ENCODE measurements at places on chromosomes 2 and 18.

DNA sequence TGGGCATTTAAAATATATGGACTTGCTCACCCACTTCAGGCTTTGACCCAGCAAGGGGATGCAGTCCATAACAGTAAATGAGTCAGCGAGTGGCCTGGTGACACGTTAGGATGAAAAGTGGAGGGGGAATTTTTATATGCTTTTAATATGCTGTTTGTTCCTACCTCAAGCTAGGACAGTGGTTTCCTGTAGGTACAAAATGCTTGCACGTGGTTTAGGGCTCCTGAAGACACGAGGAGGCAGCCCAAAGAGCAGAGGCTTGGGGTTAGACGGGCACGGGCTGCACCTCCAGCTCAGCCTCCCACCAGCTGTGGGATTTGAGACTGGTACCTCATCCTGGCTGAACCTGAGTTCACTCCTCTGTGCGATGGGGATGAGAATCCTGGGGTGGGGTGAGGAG is 306.2 kb upstream of the CXCR4 start:
- DNase-seq, result no peak

DNA sequence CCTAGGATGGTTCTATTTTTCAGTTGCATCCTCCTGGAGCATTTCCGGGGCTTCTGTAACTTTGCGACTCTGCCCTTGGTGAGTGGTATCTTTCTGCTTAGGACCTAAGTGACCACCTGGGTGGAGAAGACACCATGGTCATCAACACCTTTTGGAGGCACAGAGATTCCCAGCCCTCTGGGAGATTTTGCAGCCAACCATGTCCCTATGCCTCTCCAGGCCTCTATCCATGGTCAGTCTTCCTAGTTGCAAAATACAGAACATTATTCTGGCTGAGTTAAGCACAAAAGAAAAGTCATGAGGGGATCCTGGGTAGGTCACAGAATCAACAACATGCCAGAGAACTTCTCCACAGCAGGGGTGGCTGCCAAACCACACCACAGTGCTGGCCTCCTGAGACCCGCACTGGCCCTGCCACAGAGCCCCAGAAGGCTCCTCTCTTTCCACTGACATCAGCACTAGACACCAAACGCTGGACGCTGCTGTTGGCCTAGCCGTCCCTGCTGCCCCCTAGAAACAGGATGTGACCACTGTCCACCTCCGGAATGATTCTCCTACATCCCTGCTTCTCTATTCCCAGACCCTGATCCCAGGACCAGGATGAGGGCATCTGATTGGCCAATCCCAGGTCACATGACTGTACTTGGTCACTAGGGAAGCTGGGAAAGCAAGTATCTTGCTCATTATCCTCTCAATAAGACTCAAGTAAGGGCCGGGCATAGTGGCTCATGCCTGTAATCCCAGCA is 47.7 kb downstream of the SMAD7 start:
- no peak for DNase-seq

DNA sequence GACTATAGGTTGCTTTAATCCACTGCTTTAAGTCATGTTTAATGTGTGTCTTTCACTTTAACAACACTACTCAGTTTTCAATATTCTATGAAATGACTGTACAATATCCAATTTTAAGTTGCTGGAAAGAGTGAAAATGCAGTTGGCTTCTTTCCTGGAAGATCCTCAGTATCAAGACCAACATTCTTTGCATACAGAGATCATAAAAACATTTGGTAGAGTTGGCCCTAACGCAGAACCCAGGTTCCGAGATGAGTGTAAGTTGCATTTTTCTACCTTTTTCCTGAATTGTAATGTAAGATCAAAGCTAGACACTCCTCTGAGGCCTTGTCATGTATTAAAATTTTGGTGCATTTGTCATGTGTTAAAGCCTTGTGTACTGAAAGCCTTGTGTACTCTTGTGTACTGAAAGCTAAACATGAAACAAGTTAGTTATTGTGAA is 42.9 kb upstream of the TNFRSF11A start:
- no peak for DNase-seq

DNA sequence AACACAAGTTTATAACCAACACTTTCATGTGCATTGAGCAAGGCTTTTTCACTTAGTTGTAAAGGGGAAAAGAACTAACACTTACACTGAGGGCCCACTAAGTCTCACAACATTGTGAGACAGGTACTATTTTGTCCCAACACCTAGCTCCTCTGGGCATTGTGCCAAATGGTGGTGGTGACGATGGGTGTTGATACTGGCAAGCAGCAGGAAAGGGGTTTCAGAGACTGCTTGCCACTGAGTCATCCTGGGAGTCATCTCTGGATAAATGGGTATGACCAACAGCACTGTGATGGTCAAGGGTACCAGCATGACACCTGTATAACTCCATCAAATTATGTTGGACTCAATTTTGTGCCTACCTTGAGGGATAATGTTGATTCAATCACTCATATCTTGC is 138.8 kb upstream of the ITGA6 start:
- DNase-seq, result no peak

GRCh38 chr18:6397931-6398566 is 16.7 kb downstream of the L3MBTL4 start:
- DNase-seq, result no peak

DNA sequence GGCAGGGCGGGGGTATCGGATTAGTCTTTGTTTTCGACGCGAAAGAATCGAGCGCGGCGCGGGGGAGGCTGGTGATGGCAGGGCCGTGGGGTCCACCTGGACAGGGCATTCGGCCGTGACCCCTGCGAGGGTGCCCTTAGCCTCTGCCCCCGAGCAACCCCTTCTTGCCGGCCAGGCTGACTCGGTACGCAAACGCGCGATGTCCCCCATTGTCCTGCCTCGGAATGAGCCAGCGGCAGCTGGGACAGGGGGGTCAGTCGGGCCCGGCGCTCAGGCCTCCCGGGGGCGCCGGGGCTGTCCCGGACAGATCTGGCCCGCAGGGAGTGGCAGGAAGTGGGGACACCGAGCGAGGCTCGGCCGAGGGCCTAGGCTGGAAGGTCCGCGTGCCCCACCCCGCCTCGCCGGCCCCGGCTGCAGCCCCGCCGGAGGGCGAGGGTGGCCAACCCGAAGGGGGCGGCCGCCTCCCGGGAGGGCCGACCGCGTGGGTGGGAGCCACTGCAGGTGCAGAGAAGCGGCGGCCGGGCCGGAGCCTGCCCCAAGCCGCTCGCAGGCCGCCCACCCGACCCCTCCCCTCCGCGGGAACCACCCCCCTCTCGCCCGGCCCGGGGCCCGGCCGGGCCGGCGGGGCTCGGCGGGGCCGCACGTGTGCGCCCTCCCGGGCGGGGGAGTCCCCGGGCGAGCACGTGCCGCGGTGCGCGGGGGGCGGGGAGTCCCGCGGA is at the start of gene TET3:
Gene TET3, plus strand, starts transcription at position 708 of the 719 bp plus-strand sequence. CDS start 1,494 bp downstream, outside the sequence.
- peak; percentile 37 for DNase-seq

DNA sequence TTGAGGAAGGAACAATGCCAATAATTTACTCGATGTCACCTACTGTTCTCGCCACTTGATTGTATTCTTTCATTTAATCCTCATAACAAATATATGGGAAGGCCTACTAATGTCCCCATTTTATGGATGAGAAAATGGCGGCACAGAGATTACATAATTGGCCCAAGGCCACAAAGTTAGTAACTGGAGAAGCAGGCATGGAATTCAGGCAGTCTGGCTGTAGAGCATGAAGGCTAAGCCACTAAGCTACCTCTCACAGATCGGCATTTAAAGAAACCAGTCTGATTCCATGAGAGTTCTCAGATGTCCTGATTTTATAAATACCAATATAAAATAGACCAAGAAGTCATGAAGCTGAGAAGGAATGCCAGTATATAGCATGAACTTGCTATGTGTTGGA is 121.8 kb upstream of the EPAS1 start:
- DNase-seq, result no peak

DNA sequence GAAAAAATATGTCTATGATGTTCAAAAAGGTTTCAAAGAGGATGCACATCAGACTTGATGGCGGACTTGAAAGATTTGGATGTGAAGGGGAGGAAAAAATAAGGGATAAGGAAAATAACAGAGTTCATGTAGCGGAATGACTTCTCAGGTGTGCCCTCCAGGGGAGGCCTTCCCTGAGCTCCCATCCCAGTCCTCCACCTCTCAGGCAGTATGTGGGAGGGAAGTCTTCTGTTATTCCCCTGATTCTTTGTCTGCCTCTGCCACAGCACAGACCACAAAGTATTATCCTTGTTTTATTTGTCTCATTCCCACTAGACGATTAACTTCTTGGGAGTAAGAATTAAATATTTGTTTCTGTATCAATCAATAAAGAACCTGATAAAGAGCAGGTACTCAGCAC is 17.7 kb downstream of the COL5A2 start:
- DNase-seq, result no peak

DNA sequence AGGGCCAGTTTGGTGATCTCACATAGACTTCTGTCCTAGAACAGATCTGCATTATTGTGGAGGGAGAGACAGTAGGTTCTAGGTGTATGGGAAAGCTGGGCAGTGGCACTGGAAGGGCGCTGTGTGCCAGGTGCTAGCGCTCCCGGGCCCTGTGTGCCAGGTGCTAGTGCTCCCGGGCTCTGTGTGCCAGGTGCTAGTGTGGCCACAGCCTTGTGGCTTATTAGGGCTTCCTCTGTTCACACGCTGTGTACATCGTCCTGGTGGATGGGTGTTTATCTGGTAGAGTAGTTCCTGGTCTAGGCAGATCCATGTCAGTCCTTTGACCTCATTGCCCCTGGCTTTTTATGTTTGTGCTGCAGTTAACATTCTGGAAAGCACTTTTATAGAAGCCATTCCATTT is 263.4 kb downstream of the AGAP1 start:
- no peak for DNase-seq

- no peak for DNase-seq
Measured at GRCh38 chr2:195388028-195388427, 269.0 kb upstream of the SLC39A10 start.

DNA sequence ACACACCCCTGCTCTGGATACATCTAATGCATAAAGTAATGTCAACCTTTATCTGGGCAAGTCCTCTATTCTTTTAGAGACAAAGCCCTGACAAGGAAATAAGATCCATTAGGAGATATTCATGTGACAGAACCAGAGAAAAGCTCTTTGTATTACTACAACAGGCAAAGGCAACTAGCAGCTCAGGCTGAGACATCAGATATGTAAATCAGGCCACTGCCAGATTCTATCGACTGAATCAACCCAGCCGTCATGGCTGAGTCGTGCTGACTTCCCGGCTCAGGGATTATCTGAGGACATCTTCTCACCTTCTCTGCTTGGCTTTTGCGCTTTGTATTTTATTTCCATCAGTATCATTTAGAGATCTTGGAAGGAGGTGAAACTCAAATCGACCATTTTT is 294.5 kb downstream of the PLCL1 start:
- no peak for DNase-seq

GRCh38 chr2:1750933-1751766 is 6.8 kb upstream of the PXDN start:
- DNase-seq, result peak; percentile 7

DNA sequence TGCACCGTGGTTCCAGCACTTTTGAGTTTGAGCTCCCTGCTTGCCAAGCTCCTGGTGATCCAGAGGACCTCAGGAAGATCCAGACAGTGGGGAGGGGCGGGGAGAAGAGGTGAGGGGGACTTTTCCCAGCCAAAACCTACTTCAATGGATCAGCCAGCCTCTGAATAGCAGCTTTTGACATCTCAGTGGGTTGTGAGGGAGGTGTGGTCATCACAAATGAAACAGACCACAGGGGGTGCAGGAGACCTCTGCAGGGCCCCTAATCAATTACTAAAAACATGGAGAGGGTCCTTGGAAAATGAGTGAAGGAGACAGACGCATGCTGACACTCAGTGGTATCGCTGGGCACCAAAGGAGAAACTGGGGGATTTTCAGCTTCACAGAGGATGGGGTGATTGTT is 372.7 kb downstream of the ZNF521 start:
- no peak for DNase-seq

DNA sequence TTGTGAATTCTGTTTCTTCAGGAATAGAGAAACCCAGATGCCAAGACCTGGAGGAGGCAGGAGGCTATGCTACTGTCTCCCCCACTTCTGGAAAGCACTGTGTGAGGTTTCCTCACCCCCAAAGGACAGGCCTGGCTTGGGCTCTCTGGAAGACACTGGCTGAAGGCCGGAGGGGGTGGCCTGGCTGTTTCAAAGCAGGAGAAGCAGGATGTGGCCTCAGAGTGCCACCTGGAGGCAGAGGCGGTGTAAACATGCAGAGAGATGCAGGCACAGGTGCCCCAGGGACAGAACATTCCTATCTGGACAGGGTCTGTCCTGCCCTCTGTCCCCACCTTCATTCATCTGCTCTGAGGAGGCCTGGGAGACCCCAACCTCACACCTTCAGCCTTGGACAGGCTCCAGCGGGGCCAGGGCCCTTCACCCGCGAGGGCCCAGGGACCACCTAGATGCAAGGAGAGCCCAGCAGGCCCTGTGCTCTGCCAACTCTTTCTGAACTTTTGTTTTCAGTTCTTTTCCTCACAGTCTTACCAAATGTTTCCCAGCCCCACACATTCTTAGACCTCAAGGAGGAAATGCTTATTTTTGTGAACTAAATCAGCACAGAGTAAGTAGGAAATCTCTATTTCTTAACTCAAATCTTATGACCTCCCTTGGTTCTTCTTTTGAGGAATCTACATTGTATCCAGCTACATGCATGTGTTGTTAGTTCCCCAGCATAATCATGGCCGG is 79.2 kb downstream of the LONRF2 start:
- no peak for DNase-seq

GRCh38 chr18:50287028-50287440 is 458 bp downstream of the CXXC1 start:
- DNase-seq, result no peak

- no peak for DNase-seq
Measured at GRCh38 chr18:2494921-2495320, 76.4 kb downstream of the METTL4 start.

DNA sequence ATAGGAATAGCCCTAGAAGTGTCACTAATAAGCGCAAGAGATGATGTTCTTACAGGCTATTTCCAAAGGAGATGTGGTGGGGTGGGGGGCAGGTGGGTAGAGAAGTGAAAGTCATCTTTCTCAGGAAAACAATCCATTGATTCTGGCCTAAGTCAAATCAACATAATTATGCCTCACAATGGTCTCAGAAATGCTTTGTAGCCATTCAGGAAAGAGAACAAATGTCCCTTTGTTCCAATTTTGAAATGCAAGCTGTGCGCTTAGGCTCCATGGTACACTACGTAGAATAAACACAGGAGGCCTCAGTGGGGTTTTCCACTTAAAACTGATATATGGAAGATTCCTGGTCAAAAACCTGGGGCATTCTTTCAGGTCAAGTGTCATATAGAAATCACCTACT is 529.9 kb upstream of the KLHL29 start:
- DNase-seq, result no peak

DNA sequence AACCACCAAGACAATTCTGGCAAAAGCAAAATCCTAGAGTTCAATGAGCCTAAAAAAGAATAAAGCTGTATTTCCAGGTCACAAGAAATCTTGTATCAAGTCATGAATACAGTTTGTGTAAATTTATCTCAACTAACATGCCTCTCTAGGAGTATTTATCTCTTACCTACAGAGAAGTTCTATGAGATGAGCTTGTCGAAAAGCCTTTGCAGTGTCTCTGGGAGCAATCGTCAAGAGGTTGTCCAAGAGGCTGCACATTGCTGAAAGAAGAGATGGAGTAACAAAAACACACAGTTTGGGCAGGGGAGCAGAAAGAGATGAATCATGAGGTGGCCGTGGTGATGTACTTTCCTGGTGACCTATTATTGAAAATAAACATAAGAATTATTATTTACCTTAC is 112.0 kb upstream of the CD226 start:
- DNase-seq, result no peak

Data from stimulated activated CD8-positive, alpha-beta memory T cell treated with anti-CD3 and anti-CD28 coated beads, Interleukin-2, amount 100 ng/mL, for 1 hour (primary cell).